ENCODE measurements at places on chromosomes 16 and 17.

- no peak for DNase-seq
These were observed at the start of gene KRTAP16-1 for GRCh38 chr17:41308918-41309359. TSS of gene KRTAP16-1 (minus strand) at chr17:41309309. CDS start at chr17:41309253, 56 bp downstream.

DNA sequence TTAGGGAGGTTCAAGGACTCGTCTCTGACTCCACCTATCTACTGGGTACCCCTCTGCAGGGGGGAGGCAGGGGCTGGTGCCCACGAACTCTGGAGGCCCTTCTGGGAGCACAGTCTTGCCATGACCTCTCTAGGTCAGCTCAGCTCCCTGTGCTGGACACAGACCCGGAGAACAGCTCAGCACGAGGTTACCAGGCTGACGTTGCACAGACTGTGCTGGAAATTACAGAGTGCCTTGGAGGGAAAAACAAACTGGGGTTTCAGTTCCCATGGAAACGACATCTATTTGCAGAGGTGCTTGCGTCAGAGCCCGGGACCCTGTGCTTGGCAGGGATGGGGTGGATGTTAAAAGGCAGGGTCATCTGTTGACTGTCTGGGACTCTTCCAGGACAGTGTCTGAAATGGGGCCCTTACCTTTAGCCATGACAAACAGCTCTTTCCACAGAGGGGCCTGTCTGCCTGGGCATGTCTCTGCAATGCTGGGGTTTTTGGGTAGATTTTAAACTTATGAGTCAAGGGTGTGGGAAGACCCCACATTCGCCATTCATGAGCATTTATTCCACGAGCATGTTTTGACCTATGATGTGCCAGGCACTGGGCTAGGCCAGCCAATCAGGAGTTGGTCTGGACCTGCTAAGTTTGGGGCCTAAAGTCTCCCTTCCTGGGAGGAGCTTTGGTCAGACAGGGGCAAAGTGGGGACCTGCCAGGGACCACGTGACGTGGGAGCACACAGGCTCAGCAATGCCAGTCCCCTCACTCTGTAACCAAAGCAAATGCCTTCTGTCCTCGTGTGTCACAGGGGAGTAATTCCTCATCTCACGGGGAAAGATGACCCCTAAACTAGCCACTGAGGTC is 22.5 kb downstream of the CCR7 start:
- peak; percentile 14 for DNase-seq

DNA sequence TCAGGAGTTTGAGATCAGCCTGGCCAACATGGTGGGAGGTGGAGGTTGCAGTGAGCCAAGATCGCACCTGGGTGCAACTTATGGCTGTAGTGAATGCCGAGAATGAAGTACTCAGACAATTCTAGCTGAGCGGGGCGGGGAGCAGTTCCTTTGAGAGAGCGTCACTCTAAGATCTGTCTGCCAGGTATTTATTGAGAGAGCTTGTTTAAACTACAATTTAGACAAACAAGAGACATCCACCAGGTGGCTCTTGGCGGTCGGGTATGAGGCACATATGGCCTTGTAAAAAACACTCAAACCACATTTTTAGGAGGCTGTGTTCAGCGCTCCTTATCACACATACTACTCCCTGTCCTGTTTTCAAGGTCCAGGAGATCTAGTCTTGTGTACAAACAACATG is 40.6 kb upstream of the CDH1 start:
- no peak for DNase-seq

GRCh38 chr17:60577147-60577915 is 22.7 kb upstream of the PPM1D start:
- no peak for DNase-seq

DNA sequence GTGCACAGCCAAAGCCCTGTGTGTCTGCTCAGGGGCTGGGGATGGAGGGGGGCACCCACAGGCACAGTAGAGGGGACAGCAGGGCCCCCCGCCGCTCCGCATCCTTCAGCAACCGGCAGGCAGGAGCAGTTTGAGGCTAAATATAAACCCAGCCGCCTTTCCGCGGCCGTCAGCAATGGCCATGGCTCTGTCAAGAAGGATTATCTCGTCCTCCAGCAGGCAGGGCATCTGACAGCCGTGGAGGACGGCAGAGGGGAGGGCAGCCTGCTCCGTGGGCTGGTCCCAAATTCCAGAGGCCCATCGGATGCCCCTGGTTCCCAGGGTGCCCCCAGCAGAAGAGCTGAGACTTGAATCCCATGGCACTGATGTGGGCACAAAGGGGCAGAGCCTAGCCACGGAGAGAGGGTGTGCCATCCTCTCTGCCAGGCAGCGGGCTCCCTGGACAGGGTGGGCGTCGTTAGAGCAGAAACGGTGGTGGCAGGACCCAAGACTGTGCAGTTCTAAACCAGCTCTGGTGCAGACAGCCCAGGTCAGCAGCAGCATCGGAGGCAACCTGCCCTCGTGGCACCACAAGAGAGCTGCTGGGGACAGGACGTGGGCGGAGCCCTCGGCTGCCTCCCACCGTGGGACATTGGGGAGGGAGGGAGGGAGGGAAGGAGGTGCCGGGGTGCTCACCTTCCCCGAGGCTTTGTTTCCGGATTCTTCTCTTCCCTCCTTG is 198.8 kb upstream of the CIBAR2 start:
- DNase-seq, result no peak

DNA sequence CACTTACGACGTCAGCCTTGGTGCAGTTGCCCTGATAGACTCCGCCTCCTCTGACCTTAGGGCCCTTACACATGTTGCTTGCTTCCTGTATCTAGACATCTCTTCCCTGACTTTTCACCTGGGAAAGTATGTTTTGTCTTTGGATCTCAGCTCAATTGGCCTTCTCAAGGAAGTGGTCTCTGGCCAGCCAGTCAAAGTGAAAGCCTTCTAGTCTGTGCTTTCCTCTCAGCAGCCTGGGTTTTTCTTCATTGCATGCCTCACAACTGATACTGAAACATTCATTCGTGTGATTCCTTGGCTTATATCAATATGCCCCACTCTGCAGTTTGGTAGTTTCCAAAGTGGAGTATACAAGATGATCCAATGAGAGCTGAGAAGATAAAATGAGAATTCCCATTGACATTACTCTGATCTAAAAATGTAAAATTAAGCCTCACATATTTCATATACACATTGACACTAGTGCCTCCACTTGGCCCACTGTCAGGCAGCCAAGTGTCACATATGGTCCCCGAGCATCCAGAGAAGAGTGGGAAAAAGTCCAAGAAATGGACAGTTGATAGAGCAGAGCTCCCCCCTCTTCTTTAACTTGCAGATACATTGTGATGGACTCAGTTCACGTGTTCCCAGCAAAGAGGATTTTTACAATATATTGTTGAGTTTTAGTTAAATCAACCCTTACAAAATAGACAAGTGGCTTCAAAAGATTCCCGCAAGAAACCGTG is 371.2 kb upstream of the ASIC2 start:
- no peak for DNase-seq

DNA sequence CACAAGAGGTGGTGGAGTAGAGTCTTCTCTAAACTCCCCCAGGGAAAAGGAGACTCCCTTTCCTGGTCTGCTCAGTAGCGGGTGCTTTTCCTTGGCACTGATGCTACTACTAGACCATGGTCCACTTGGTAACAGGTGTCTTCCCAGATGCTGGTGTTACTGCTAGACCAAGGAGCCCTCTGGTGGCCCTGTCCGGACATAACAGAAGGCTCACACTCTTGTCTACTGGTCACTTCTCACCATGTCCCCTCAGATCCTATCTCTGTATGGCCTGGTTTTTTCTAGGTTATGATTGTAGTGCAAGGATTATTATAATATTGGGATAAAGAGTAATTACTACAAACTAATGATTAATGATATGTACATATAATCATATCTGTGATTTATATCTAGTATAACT is 49.7 kb upstream of the ARL4D start:
- DNase-seq, result no peak

GRCh38 chr16:53219371-53219770 is 164.6 kb downstream of the CHD9 start:
- no peak for DNase-seq

DNA sequence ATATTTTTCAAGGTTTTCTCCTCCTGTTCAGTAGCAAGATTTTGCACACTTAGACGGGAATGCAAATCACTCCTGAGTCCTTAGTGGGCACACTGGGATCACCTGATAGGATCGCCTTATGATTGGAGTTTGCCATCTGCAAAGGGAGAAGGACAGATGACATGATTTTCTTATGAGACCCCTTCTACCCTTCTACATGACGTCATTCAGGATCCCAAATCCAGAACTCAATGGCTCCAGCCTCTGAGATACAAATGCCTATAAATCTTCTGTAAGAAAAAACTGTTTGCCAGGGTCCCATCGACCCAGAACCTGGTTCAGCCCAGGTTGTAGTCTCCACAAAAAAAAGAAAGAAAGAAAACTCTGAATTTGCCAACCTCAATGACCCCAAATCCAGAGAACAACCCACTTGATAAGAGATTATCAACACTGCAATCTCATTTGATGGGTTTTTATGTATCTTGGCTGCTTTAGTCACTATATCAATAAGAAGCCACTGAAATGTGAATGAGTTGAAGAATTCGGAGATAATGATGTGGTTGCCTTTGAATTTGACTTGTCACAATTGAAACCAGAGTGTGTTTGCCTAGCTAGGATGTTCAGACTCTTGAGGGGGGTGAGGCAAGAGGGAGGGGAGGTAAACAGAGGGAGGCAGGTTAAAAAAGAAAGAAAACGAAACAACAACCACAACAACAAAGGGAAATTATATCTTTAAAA is 6.7 kb downstream of the ZNF423 start:
- DNase-seq, result no peak

- DNase-seq, result no peak
These were observed 35.7 kb downstream of the TMC6 start for GRCh38 chr17:78092794-78093324.

DNA sequence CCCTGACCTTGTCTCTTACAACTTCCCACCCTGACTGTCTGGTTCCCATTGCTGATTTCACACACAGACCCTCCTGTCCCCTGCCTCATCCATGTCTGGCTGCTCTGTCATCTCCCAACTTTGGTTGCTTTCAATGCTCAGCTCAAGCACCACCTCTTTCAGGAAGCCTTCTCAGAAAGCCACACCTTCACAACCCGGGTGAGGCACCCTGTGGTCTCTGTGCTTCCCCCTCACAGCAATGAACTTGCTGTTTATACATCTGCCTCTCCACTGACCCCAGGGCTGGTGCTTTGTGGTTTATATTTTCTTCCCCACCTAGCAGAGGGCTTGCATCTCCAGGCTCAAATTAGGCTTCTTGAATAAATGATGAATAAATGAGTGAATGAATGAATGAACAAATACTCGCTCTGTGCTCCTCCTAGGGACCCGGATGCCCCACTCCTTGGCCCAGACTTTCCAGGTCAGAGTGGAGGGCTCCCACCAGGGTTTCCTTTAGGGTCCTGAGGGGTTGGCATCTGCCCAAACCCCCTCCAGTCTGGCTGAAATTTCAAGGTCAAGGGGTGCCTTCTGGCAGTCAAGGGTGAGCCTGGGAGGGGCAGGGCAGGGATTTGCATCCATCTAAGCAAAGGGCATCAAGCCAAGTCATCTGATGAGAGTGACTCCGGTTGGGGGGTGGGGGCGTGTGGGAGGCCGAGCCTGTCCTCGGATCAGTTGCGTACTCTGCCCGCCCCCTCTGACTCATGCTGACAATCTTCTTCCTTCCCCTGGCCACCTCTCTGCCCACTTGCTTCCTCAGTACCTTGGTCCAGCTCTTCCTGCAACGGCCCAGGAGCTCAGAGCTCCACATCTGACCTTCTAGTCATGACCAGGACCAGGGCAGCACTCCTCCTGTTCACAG is at the start of gene ITGAX:
TSS of gene ITGAX (plus strand) at position 783 of the 898 bp plus-strand sequence. CDS start at position 862, 79 bp downstream.
- peak; percentile 72 for DNase-seq

- no peak for DNase-seq
These were observed 102.5 kb downstream of the SALL1 start for GRCh38 chr16:51048544-51048943.

- DNase-seq, result no peak
These were observed 724 bp downstream of the GAA start for GRCh38 chr17:80101946-80102663.

DNA sequence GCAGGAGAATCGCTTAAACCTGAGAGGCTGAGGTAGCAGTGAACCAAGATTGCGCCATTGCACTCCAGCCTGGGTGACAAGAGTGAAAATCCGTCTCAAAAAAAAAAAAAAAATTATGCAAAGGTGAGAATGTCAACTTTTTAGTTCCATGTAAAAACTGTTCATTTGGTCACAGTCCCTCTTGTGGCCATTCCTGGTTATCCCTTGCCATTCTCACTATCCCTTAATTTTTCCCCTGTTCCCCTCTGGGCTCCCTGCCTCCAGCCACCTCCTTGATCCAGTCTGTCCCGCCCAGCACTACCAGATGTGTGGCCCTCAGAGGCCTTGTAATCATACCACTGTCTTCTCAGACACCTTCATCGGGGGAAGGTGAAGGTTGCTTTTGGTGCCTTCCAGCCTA is 23.4 kb downstream of the DCAF7 start:
- no peak for DNase-seq

DNA sequence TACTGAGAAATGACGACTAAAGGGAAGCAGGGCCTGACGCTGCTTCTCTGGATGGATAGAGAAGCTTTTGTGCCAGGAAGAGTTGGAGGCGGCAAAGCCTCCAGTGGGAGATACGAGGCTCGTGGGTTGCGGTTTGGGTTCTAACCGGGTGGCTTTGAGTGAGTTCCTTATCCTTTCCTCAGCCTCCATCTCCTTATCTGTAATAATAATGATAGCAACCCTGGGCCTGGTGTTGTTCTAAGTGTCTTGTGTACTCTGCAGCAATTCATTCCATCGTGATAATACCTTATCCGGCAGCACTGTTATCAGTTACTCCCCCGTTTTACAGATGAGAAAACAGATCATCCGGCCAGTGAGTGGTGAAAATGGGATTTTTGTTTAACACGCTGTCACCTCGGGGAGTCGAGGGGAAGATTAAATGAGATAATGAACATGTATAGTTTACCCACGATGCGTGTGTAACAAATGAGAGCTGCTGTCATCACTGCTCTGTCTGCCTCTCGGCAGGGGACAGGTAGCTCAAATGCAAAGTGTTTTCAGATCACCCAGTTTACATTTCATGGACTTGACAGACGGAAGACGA is 52.0 kb upstream of the LHX1 start:
- peak; percentile 13 for DNase-seq

- DNase-seq, result no peak
These were observed 4.2 kb downstream of the CD300LB start for GRCh38 chr17:74527081-74527480.

DNA sequence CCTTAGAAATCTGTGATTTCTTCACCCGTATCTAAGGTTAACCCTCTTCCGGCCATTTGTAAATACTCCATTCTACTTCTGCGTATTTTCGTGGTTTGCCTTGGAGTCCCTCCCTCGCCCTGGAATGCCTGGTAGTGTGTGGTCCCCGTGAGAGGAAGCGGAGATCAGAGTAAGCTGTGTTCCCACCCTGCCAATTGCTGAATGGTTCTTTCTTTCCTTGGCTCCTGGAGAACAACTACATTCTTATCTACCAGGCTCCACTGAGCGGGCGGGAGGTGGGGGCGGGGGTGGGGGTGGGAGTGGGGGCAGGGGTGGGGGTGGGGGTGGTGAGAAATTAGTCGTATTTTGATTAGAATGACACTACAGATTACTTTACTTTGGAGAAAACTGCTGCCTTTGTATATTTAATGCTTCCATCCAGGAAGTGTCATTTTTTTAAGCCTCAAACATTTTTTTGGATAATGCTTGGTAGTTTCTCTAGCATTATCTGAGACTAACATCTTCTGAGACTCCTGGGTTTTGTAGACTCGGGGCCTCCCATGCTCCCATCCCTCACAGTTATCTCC is 20.9 kb upstream of the FASN start:
- no peak for DNase-seq

- no peak for DNase-seq
These were observed 22.3 kb downstream of the PPL start for GRCh38 chr16:4914528-4915225.

- no peak for DNase-seq
These were observed 250.0 kb downstream of the PRKCA start for GRCh38 chr17:66552371-66552770.
